ENCODE measurements at places on chromosomes 4 and X. TPM values are rescaled to one million over a fixed set of nuclear protein-coding genes. Genes with fewer than 3 reads are reported as not detected.

- no peak overlapping the region for H3K27ac ChIP-seq
- H3K4me3 ChIP-seq = no peak overlapping the region
- DNase-seq = no peak
- no peaks in the 10 kb centered on the region for H3K4me1 ChIP-seq
- no peaks in the 10 kb centered on the region for H3K27me3 ChIP-seq
Observed at GRCh38 chr4:66613591-66613990, 931.7 kb downstream of the CENPC start.

DNA sequence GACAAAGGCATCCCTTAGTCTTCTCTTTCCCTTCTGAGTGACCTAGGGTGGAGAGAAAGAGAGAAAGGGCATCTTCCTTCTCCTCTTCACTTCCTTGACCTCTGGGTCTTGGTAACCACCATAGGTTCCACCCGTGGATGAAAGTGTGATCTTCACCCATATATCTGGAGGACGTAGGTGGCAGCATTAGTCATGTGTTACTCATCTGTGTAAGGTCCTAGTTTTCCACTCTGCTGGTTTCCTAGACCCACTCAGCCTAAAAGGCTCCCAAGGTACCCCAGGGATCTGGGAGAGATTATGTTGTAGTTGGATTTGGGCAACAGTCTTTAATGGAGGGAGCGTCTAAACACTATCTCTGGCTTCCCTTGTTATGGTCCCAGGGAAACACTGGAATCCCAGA lies 45.5 kb upstream of the RAB9B start:
- no peak overlapping the region for H3K4me3 ChIP-seq
- H3K27me3 ChIP-seq = no peaks in the 10 kb centered on the region
- no peaks in the 10 kb centered on the region for H3K36me3 ChIP-seq
- no peak for DNase-seq

GRCh38 chrX:53357799-53358530 lies 64.5 kb downstream of the SMC1A start:
- no peaks in the 10 kb centered on the region for H3K4me1 ChIP-seq
- H3K36me3 ChIP-seq = no peaks in the 10 kb centered on the region
- H3K27me3 ChIP-seq = no peaks in the 10 kb centered on the region
- H3K27ac ChIP-seq = no peak overlapping the region

- H3K36me3 ChIP-seq = no peaks in the 10 kb centered on the region
- no peak overlapping the region for H3K4me3 ChIP-seq
- no peaks in the 10 kb centered on the region for H3K4me1 ChIP-seq
- no peak overlapping the region for H3K27ac ChIP-seq
- no peaks in the 10 kb centered on the region for H3K27me3 ChIP-seq
Observed at GRCh38 chrX:111352424-111352823, 59.6 kb downstream of the DCX start.

GRCh38 chrX:136975684-136976470 lies 57.9 kb downstream of the GPR101 start:
- no peak overlapping the region for H3K27ac ChIP-seq
- DNase-seq = no peak
- peaks cover 3% of the 10 kb centered on the region for H3K36me3 ChIP-seq
- H3K4me3 ChIP-seq = no peak overlapping the region

Gene LNX1
- not detected for total RNA-seq

DNA sequence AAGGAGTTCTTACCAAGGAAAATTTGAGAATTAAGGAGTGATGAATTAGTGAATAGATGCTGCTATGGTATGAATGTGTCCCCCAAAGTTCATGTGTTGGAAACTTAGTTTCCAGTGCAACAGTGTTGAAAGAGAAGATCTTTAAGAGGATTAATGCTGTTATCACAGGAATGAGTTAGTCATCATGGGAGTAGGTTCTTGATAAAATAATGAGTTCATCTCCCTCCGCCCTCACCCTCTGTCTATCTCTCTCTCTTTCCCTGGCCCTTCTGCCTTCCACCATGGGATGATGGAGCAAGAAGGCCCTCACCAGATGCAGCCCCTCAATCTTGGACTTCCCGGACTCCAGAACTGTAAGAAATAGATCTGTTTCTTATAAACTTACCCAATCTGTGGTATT lies 38.3 kb upstream of the KLHL8 start:
- H3K36me3 ChIP-seq = no peaks in the 10 kb centered on the region
- H3K4me3 ChIP-seq = no peak overlapping the region
- H3K27ac ChIP-seq = no peak overlapping the region
- no peak for DNase-seq
- H3K27me3 ChIP-seq = peaks cover 3% of the 10 kb centered on the region

Gene TMA16
- total RNA-seq = 83.9 TPM

Gene CNGA2
- not detected for total RNA-seq

Gene AMER1
- total RNA-seq = 6.5 TPM

Gene AKAP14
- not detected for total RNA-seq

- H3K27ac ChIP-seq = no peak overlapping the region
- no peak overlapping the region for H3K4me3 ChIP-seq
- peaks cover 21% of the 10 kb centered on the region for H3K4me1 ChIP-seq
- peaks cover 23% of the 10 kb centered on the region for H3K36me3 ChIP-seq
Observed at GRCh38 chr4:76194325-76194724, 19.3 kb downstream of the SCARB2 start.

DNA sequence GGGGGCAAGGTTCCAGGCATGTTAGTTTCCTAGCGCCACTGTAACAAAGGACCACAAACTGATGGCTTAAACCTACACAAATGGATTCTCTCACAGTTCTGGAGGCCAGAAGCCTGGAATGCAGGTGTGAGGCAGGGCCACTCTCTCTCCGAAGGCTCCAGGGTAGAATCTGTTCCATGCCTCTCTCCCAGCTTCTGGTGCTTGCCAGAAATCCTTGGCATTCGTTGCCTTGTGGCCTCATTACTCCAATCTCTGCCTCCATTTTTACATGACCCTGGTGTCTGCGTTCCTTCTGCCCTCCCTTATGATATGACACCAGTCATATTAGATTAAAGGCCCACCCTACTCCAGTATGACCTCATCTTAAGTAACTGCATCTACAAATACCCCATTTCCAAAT lies 39.6 kb downstream of the CLDN34 start:
- H3K36me3 ChIP-seq = no peaks in the 10 kb centered on the region
- peaks cover 39% of the 10 kb centered on the region for H3K4me1 ChIP-seq
- no peaks in the 10 kb centered on the region for H3K27me3 ChIP-seq
- DNase-seq = no peak
- H3K4me3 ChIP-seq = no peak overlapping the region

DNA sequence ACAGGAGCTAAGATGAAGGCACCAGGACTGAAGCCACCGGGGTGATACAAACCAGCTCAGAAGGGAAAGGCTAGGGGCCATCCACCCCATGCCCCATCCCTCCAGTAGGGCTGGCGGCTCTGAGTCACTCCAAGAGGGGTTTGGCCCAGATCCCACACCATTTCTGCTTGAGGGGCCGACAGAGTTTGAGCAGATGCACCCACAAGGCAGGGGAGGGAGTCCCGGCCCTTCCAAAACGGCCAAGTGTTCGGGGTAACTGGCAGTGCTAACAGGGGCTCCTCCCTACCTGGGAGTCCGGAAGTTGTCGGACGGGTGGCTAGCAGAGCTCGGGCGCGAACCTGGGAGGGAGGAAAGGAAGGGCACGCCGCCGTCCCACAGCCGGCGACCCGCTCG lies 412 bp downstream of the SLC10A3 start:
- peak overlapping the region; percentile 91 for H3K4me3 ChIP-seq
- H3K27ac ChIP-seq = peak overlapping the region; percentile 86
- H3K27me3 ChIP-seq = no peaks in the 10 kb centered on the region
- H3K4me1 ChIP-seq = peaks cover 15% of the 10 kb centered on the region
- DNase-seq = peak; percentile 77

Gene CT45A10
- not detected for total RNA-seq

GRCh38 chr4:8128100-8128856 lies 30.3 kb downstream of the ABLIM2 start:
- H3K4me3 ChIP-seq = no peak overlapping the region
- no peak overlapping the region for H3K27ac ChIP-seq
- DNase-seq = no peak
- no peaks in the 10 kb centered on the region for H3K27me3 ChIP-seq

DNA sequence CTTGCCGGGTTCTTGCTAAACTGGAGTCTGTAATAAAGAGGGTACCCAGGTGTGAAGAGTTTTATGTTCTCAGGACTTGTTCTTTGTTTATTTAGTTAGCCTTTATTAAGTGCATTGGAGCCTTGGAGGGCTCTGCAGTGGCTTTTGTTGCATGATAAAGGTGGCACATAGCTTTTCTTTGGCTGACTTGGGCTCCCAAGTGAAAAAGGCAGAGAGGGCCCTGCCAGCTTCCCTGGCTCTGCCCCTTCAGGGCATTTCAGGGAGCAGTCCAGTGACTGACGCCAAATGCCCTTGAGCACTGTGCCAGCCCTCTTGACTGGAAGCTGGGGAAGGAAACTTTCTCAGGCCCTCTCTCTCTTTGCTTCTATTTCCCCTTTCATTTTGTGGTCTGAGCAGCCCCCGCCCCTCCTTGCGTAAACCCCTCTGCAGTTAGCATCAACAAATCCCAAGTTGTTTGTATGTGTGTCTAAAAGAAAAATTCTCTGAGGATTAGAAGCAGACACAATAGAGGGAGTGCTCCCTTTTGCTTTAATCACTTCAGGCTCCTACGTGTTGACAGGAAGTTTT lies 152.2 kb downstream of the NHS start:
- no peak overlapping the region for H3K4me3 ChIP-seq
- DNase-seq = no peak
- no peak overlapping the region for H3K27ac ChIP-seq
- H3K4me1 ChIP-seq = peaks cover 5% of the 10 kb centered on the region
- no peaks in the 10 kb centered on the region for H3K36me3 ChIP-seq

Gene HERC5
- 18.1 TPM for total RNA-seq

DNA sequence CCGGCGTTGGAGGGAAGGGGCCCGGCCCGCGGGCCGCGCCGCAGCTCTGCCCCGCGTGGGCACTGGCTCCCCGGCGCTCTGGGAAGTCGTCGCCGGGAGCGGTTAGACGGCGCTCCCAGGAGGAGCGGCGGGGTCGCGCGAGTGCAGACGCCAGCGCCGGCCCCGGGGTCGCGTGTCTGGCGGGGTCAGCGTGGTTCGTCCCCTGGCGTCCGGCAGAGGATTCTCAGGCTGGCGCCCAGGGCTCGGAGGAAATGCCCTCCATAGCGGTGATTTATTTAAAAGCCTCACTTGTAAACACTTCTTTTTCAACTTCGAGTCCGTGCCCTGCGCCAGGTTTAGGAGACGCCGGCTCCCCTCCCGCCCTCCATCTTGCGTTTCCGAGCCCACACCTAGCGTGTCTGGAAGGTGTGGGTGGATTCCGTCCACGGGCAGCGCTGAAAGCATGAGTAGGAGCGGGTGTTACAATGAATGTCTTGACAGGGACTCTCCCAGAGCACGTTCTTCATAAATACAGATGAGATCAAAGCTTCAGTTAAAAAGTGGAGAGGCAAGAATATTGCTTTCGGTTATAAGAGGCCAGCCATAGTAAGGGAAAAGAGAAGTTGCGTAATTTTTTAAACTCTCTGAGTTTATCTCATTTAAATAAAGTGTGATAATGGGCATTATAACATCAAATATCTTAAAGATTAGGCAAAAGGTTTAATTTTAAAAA lies 692 bp downstream of the FAM241A start:
- peak overlapping the region; percentile 95 for H3K27ac ChIP-seq
- H3K36me3 ChIP-seq = peaks cover 8% of the 10 kb centered on the region
- H3K27me3 ChIP-seq = no peaks in the 10 kb centered on the region

Gene CENPVL1
- total RNA-seq = not detected

Gene SSX3
- not detected for total RNA-seq
